ENCODE measurements at places on chromosomes 3 and 15. TPM values are rescaled to one million over a fixed set of nuclear protein-coding genes. Genes with fewer than 3 reads are reported as not detected.

The GCSAM gene
- total RNA-seq, result 9.9 TPM

The RYR3 gene
- not detected for total RNA-seq

The SPATA12 gene
- total RNA-seq, result not detected

The VEPH1 gene
- total RNA-seq, result not detected

The DNAH12 gene
- total RNA-seq, result 0.06 TPM

The DPPA4 gene
- total RNA-seq, result not detected

The PFN2 gene
- 0.50 TPM for total RNA-seq

The THOC7 gene
- 68.8 TPM for total RNA-seq

- no peak for DNase-seq
Measured at GRCh38 chr3:156323466-156323865, 203.1 kb downstream of the KCNAB1 start.

DNA sequence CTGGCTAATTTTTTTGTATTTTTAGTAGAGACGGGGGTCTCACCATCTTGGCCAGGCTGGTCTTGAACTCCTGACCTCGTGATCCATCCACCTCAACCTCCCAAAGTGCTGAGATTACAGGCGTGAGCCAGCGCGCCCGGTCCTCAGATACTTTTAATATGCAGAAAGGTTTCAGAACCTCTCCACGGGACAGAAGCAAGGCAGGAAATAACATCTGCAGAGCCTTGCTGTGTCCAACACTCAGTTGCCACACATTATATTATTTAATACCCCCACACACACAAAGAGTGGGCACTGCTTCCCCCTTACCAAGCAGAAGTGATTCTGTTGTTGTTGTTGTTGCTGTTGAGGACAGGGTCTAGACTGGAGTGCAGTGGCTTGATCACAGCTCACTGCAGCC, 28.0 kb downstream of the OSBPL10 start:
- DNase-seq, result no peak

DNA sequence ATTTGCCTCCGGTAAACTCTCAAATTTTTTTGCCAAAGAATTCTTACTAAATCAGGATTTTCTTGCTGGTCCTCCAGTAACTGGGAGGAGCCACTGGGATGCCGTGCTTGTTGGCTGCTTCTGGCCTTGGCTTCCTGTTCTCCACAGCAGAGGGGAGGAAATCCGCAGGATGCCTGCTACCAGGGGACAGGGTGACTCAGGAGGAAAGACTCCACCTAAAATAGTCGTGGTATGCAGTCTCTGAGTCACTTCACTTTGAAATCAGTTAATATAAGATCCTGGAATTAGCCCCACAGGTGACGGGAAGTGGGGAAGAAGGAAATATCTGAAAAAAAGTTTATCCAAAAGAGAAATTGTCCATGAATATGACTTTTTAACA, 6.5 kb upstream of the TM4SF18 start:
- DNase-seq, result no peak

- DNase-seq, result no peak
Measured at GRCh38 chr3:29310865-29311264, 30.0 kb downstream of the RBMS3 start.

DNA sequence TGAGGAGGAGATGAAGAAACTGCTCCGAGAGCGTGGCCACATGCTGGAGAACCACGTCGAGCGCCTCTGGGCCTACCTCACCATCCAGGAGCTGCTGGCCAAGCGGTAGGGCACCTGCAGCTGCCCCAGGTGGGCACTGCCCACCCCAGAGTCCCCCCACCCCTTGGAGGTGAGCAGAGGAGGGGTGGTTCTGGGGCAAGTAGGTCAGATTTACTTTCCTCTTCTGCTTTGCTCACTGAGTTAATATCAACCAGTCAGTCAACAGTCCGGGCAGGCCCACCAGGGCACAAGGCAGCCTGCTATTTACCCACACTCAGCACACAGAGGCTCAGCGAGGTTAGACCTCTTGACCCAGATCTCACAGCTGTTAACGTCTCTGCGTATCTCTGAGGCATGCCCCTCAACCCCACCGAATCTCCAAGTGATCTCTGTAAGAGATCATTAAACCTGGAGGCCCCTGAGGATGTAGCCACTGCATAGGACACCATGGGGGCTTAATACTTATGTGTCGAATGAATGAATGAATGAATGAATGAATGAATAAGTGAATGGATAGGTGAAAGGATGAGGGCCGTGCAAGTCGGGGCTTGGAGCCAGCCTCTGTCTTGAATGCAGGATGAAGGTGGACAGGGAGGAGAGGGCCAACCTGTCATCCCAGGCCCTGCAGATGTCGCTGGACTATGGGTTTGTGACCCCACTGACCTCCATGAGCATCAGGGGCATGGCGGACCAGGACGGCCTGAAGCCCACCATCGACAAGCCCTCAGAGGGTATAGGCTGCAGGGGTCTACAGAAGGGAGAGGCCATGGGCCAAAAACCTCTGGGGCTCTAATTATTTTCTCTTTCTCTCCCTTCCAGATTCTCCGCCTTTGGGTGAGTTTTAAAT, 8.0 kb upstream of the ITIH3 start:
- DNase-seq, result no peak

DNA sequence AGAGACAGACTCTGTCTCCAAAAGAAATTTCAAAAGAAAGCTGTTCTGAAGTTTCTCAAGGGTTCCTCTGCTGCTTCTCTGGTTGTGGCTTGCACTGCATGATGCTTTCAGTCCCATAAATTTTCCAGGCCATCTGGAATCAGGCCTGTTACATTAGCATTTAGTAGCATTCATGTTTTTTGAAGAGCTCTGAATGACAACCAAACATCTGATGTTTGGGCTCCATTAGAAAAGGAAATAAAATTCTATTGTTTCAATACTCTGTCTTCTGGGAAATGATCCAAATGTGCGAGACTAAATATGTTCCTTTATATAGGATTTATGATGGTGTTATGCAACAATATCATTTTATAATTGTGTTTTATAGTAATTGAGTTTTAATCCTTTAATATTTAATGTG, 455.8 kb downstream of the GABRG3 start:
- DNase-seq, result no peak

GRCh38 chr3:10833855-10834414, 17.9 kb downstream of the SLC6A11 start:
- DNase-seq, result no peak

GRCh38 chr15:85541744-85542143, 161.3 kb downstream of the AKAP13 start:
- peak; percentile 15 for DNase-seq

DNA sequence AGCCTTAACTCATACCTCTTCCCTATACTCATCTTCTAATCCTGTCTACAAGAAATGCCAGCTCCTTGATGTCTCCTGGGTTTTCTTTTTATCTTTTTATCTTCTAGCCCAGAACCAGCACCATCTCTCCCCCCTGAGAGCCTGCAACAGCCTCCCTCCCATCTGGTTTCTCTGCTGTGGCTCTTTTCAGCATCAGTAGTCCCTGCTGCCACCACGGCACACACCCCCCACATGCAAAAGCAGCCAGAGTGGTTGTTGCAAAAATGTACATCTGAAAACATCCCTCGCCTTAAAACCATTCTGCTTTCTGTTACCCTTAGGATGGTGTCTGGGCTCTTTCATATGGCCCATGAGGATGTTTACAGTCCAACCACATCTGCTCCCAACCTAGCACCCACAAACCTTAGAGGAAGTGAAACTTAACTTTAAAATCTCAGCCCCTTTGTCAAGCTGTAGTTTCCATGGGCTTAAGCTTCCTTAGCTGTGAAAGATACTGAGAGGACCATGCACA, 775 bp downstream of the TTC21A start:
- peak; percentile 73 for DNase-seq

GRCh38 chr15:45573961-45574629, 13.1 kb upstream of the BLOC1S6 start:
- no peak for DNase-seq

DNA sequence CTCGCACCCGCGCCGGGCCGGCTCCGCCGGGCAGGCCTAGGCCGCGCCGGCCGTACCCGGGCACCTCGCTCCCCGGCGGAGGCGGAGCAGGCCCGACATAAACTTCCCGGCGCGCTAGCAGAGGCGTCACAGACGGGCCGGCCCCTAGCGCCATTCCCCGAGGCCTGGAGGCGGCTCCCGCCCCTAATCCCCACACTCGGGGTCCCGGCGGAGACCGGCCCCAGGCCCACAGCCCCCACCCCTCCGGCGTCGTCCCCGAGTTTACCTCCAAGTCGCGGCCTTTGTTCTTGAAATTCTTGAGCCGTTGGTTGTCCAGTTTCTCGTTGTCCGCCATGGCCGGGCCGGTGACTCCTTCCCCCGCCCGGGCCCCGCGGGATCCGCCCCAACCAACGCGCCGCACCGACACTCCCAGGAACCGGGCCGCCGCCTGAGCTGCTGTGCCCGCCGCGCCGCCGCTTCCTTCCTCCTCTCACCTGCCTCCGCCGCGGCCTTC, 376 bp downstream of the KPNA4 start:
- DNase-seq, result peak; percentile 68

DNA sequence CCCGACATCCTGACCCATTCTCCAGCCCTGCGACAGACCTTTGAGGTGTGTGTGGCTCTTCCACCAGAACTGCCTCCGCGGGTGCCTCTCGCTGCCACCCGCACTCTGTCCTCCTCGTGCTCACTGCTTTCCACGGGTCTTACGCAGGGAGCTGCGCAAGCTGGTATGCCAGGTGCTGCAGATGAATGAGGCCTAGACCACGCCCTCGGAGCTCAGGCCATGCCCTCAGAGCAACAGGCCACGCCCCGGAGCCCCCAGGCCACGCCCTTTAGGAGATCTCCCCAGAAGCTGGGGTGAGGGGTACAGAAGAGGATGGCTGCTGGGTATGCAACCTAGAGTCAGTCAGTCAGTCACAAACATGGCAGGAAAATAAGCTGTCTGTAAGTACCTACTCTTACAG, 300.3 kb downstream of the GABRG3 start:
- DNase-seq, result no peak

DNA sequence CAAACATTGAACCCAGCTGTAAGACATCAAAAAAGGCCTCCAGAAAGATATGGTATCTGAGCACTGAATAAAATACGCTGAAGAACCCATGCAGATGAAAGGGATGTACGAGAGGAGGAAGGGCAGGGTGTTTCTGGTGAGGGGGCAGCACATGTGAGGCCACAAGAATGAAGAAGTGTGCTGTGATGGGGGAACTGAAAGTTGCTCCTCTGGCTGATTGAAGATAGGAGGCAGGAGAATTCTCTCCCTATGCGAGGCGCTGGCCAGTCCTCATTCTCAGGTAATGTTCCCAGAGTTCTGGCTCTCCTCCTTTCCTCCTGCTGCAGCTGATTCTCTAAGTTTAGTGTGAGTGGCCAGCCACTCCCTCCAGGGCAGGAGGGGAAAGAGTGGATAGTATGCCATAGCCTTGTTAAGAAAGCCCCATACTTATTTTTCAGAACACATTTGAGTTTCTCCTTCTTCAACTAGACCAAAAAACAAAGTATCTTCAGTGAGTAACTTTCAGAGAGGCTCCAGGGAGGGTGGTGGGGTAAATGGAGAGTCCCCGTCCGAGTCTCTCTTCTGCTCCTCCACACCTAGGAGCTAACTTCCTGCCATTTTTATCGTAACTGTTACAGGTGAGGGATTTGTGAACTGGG, 26.9 kb upstream of the MYO1E start:
- no peak for DNase-seq

GRCh38 chr15:76566276-76566675, 229.7 kb downstream of the ISL2 start:
- no peak for DNase-seq

DNA sequence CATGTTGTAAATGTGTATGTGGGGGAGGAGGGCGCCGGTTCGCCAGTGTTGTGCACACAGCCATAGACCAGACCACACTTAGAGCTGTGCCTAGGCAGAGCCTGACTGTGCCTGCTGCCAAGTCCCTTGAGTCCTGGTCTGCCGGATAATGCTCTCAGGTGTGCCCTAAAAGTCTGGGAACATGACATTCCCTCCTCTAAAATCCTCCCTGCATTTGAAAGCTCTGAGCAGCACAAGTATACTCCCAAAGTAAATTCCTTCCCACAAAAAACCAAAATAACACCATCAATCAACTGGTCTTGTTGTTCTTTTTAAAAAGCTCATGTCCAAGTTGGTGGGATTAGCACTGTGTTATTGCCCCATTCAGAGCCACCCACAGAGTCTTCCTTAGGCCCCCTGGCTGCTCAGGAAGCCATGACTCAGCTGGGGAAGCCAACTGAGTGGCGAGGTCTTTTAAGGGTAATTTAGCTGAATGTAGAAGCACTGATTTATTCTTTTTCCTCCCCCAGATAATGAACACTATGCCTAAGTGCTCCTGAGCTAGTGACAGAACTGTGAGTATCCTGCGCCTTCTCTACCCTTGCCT, 147.8 kb upstream of the MCTP2 start:
- no peak for DNase-seq

GRCh38 chr3:28989646-28990089, 291.2 kb upstream of the RBMS3 start:
- no peak for DNase-seq

DNA sequence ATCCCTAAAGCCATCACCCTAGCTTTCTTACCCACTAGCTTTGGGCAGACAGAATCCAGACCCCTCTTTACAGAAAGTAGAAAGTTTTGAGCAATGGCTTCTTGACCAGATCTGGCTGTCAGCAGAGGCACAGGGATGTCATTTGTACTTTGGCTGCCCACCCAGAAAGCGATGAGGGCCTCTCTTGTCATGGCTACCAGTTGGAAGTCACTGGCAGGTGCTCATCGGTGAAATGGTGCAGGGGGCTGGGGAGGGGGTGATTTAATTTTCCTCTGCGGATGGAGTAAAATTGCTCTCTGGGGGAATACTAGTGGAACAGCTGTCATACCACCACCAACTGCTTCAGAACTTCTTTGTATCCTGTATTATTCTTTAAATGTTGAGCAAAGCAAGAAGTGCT, 393.7 kb downstream of the LSAMP start:
- DNase-seq, result no peak

GRCh38 chr3:52268036-52268435, 10.4 kb downstream of the WDR82 start:
- DNase-seq, result no peak

GRCh38 chr15:78638658-78639314, 2.2 kb downstream of the CHRNB4 start:
- peak; percentile 58 for DNase-seq

DNA sequence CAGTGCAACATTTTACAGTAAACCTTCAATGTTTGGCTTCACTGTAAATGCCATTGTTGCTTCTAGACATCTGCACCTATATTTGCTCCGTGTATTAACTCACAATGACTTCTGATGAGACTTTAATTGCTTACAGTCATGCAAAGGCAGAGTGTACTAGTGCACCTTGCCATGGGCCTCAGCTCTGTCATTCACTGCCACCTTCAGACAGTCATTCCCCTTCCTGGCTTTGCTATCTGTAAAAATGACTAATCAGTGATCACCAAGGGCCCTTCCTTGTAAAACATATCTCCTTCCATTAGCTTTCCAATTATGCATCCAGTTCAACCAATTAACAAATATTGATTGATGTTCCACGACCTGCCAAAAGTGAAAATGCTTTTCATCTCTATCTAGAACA, 120.3 kb downstream of the ARRDC4 start:
- DNase-seq, result no peak

Data from activated CD4-positive, alpha-beta T cell treated with anti-CD3 and anti-CD28 coated beads, Interleukin-2, amount 10 ng/mL, durations not matched to agents 7 days and 5 days (primary cell).